ENCODE measurements at places on chromosomes 1 and 21. TPM values are rescaled to one million over a fixed set of nuclear protein-coding genes. Genes with fewer than 3 reads are reported as not detected.

DNA sequence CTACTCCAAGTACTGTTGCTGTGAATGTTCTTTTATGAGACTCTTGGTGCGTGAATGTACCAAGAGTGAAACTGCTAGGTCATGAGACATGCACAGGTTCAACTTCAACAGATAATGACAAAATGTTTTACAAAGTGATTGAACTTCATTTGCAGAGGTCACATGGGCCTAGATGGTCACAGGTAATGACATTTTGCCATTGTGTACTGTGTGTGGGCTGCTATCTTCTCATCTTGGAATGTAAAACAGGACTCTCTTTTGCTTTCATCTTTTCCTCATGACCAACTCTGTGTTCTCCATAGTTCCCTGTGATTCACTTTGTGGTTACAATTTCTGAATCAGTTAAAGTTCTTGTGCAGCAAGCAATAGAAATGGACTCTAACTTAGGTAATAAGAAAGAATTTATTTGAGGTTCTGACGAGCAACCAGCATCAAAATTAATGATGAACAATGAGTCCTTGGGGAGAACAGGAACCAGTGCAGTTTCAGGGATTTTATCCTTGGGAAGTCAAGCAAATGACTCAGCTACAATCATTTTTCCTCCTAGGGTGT is 16.2 kb upstream of the TSNAX start:
- no peaks in the 10 kb centered on the region for H3K27me3 ChIP-seq
- H3K27ac ChIP-seq, result no peak overlapping the region
- H3K4me3 ChIP-seq, result no peak overlapping the region
- H3K4me1 ChIP-seq, result peaks cover 12% of the 10 kb centered on the region
- DNase-seq, result no peak

DNA sequence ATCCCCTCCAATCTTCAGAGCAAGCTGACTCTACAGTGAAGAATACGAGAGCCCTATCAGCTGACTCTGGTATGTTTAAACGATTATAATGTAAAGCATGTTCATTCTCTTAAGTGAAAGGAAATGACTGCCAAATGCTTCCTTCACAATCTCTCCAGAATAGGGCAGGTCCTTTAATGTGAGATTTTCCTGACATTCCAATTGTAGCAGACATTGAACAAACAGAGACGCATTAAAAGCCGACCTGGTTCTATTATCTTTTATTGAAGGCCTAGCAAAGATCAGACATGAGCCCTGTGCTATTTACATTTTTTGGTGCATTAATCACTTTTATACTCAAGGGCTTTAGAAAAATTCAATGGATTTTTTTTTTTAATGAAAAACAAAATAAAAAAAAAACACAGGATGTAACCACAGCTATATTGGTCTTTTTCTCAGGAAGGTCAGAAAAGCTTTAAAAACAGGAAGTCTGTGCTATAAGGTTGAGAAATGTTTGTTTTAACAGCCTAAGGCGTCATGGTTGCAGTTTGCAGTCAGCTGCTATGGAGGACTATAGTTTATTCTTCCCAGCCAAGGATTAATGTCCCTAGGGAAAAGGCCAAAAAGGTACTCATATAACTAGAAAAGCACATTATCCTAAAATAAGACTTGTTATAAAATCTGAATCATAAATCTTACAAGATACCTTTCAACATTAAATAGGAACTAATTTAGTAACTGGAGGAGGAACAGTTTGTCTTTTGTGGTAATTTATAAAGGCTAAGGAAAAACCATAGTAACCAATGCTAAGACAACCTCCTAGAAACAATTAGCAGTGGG is 104.8 kb downstream of the RERE start:
- H3K4me1 ChIP-seq, result peaks cover 37% of the 10 kb centered on the region
- H3K4me3 ChIP-seq, result no peak overlapping the region
- DNase-seq, result no peak
- no peaks in the 10 kb centered on the region for H3K27me3 ChIP-seq
- peak overlapping the region; percentile 80 for H3K27ac ChIP-seq
- no peaks in the 10 kb centered on the region for H3K36me3 ChIP-seq

- no peaks in the 10 kb centered on the region for H3K27me3 ChIP-seq
- DNase-seq, result no peak
- H3K36me3 ChIP-seq, result no peaks in the 10 kb centered on the region
- H3K4me1 ChIP-seq, result no peaks in the 10 kb centered on the region
- H3K4me3 ChIP-seq, result no peak overlapping the region
These were observed 1.5 kb upstream of the CLDN17 start for GRCh38 chr21:30168086-30168485.

DNA sequence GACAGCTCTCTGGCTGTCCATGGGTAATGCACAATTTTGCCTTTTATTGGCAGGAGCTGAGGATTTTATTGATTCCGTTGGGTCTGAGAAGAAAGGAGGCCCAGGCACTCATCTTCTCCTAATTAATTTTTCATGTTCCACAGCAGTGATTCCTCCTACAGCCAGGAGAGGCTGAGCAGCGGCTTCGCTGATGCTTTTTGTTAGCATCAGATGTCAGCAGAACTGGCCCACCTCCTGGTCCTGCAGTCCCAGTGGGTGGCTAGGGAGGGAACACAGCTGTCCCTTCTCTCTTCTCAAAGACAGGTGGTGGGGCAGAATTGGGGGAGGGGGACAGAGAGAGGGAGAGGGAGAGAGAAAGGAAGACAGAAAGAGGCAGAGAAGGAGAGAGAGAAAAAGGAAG is 5.7 kb downstream of the MT1HL1 start:
- no peak overlapping the region for H3K4me3 ChIP-seq
- H3K27ac ChIP-seq, result no peak overlapping the region
- no peaks in the 10 kb centered on the region for H3K27me3 ChIP-seq
- DNase-seq, result no peak
- no peaks in the 10 kb centered on the region for H3K4me1 ChIP-seq

- no peaks in the 10 kb centered on the region for H3K4me1 ChIP-seq
- H3K27ac ChIP-seq, result no peak overlapping the region
- peaks cover 44% of the 10 kb centered on the region for H3K27me3 ChIP-seq
- no peak overlapping the region for H3K4me3 ChIP-seq
- no peaks in the 10 kb centered on the region for H3K36me3 ChIP-seq
- DNase-seq, result no peak
These were observed 14.4 kb upstream of the FNBP1L start for GRCh38 chr1:93433407-93433961.

DNA sequence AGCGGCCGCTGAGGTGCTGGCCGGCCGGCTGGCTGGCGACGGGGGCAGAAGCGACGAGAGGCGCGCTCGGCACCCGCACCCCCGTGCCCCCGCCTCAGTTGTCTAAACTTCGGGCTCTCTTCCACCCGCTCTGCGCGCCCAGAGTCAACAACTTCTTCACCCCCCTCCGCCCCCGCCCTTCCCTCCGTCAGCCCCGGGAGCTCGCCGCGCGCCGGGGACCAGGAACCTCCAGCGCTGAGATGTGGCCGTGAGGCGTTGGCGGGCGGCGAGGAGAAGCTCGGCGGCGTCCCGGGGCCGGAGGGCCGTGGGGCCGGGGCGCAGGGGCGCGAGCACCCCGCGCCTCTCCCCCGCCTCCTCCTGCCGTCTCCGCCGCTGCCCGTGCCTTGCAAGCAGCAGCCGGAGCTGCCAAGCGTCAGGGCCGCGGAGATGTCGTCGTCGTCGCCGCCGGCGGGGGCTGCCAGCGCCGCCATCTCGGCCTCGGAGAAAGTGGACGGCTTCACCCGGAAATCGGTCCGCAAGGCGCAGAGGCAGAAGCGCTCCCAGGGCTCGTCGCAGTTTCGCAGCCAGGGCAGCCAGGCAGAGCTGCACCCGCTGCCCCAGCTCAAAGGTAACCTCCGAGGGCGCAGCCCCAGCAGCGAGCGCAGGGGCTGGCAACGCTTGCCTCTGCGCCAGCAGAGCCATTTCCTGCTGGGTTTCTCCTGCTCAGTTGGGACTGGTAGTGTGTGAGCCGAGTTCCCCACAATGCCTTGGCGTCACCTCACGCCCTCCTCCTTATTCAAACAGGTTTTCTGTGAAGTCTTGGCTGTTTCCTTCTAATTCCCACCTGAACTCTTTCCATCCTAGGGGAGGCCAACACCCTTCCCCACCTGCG is 710 bp downstream of the PPP2R5A start:
- H3K36me3 ChIP-seq, result no peaks in the 10 kb centered on the region
- H3K27me3 ChIP-seq, result no peaks in the 10 kb centered on the region
- H3K4me3 ChIP-seq, result peak overlapping the region; percentile 80
- H3K27ac ChIP-seq, result peak overlapping the region; percentile 100

- no peaks in the 10 kb centered on the region for H3K27me3 ChIP-seq
- H3K36me3 ChIP-seq, result no peaks in the 10 kb centered on the region
- peak overlapping the region; percentile 39 for H3K27ac ChIP-seq
- H3K4me3 ChIP-seq, result no peak overlapping the region
- peak; percentile 84 for DNase-seq
These were observed 212.2 kb upstream of the RAB4A start for GRCh38 chr1:229058729-229059128.

DNA sequence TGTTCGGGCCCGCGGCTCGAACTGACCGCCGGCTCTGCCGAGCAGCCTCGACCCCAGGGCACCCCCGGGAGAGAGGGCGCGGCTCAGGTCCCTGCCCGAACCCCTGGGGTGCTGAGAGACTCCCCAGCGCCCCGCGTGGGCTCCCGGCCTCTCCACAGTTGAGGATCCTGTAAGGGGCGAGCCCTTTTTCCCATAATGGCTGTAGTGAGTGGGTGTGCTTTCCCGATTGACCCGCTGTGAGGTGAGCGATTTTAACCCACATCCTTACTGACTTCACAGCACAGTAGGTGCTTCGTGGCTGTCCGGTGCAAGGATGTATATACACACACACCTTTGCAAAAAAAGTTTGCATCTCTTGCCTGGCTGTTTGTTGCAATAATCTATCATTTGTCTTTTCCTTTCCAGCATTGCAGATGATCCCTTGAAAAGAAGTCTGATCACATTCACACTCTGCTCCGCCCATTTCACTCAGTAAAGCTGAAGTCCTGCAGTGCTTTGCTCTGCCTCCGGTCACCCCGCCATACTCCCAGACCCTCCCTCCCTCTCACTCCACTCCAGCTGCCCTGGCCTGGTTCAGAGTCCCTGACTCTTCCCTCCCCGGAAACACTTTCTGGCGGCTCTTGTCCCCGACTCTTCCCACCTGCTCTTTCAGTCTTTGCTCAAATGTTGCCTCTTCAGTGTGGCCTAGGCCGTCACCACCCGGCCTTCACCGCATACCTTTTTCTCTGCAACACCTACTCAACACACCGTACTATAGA is 955 bp upstream of the UBE2G2 start:
- peak overlapping the region; percentile 98 for H3K4me3 ChIP-seq
- H3K4me1 ChIP-seq, result peaks cover 59% of the 10 kb centered on the region
- H3K36me3 ChIP-seq, result peaks cover 54% of the 10 kb centered on the region
- H3K27me3 ChIP-seq, result no peaks in the 10 kb centered on the region

DNA sequence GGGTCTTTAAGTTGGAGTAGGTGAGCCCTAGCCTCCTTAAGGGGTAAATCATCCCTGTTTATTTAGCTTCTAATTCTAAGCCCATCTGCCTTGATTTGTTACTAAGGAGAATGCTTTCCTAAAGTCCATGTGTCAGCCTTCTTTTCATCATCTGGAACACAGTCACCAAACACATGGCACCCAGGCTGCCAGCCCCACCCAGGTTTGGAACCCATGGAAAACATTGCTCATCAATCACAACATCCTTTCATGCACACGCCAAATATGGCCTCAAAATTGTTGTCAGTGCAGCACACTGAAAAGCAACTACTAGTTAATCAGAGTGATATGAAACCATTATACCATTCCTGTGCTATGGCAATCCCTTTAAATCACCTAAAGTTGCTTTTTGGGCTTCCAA is 386.7 kb upstream of the ESRRG start:
- no peaks in the 10 kb centered on the region for H3K27me3 ChIP-seq
- H3K27ac ChIP-seq, result no peak overlapping the region
- no peaks in the 10 kb centered on the region for H3K36me3 ChIP-seq
- H3K4me1 ChIP-seq, result no peaks in the 10 kb centered on the region
- H3K4me3 ChIP-seq, result no peak overlapping the region

DNA sequence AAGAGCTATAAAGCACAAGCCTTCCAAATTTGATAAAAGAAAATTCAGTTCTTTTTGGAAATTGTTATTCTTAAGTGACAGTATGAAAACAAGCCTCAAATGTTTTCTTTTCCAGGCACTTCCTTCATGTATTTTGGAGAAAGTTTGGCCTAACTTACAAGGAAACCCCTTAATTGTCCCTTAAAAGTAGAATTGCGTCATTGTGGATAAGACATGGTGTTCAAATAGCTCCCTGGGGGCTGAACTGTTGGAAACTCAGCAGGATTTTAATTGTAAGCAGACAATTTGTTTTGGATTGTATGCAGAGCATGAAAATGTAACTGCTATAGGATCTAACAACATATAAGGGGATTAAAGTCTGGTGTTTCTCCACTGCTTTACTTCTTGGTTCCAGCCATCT is 35.4 kb upstream of the FGGY start:
- DNase-seq, result no peak
- H3K27ac ChIP-seq, result no peak overlapping the region
- peaks cover 5% of the 10 kb centered on the region for H3K4me1 ChIP-seq

DNA sequence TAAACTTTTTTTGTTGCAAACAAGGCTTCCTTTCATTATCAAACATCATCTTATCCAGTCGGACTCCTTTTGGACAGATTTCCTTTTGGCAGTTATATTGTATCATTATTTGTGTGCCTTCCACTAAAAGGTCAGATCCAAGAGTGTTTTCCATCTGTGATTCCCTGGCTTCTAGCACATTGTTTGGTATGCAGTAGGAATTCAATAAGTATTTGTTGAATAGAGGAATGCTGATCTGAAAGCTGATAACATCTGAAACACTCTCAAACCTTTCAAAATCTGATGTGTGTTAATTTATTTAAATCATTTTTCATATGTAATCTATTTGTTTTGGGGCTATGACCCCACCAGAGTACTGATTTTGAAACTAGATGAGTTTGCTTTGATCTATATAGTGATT is 39.0 kb downstream of the NDC1 start:
- no peaks in the 10 kb centered on the region for H3K4me1 ChIP-seq
- DNase-seq, result no peak
- no peaks in the 10 kb centered on the region for H3K27me3 ChIP-seq

DNA sequence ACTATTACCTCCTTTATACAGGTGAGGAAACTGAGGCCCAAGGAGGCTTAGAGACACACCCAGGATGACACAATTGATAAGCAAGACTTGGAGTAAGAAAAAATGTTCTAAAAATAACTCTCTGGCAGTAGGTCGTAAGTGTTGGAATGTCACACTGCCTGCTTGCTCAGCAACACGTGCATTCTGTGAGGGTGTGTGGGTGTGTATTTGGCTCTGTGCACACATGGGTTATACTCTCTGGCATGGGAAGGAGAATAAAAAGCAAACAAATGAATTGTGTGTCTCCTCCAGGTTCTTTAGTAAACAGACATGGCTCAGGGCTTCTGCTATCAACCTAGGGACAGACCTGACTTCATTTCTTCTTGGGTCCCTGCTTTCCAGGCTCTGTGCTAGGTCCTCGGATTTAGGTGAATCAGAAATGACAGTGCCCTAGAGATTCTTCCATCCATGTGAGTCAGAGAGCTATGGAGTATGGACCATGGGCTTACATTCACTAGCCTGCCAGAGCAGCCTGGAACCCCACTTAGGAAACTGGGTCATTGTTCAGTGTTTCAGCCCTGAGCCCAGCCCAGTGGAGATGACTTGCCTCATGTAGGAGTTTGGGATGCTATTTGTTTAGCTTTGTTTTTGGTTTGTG is 72.4 kb downstream of the ELAVL4 start:
- DNase-seq, result no peak
- no peaks in the 10 kb centered on the region for H3K4me1 ChIP-seq
- no peak overlapping the region for H3K27ac ChIP-seq
- H3K4me3 ChIP-seq, result no peak overlapping the region

The LIPI gene
- not detected for total RNA-seq

The KCNH1 gene
- total RNA-seq, result not detected

Data from spleen (tissue), 13 donors.